ENCODE measurements at places on chromosomes 5 and 9.

DNA sequence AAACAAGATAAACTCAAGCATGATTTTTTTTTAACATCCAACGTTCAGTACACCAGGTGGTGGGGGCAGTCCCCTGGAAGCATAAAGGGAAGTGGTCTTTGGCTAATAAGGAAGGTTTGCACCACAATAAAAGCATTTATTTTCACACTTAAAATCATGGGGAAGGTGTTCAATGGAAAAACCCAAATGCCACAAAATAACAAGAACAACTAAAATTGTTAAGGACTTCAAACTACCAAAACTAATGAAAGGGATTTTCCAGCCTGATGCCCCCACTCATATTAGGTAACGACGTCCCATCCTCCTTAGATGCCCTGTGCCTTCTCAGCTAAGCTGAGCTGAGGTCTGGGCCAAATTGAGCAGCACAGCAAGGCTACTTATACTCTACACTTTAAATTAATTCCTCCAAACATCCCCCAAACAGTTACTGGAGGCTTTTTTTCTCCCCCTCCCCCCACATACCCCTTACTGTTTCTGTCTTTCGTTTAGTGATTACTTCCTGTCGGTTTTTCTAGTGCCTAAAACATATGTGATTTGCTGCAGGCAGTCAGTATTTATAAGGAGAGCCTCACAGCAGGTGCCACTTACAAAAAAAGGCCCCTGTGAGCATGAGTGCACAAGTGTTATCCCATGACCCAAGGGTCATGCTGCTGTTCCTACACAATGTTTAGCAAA, 259.7 kb upstream of the ZNF608 start:
- no peak for DNase-seq

GRCh38 chr9:106218427-106218826, 524.1 kb downstream of the TMEM38B start:
- no peak for DNase-seq

DNA sequence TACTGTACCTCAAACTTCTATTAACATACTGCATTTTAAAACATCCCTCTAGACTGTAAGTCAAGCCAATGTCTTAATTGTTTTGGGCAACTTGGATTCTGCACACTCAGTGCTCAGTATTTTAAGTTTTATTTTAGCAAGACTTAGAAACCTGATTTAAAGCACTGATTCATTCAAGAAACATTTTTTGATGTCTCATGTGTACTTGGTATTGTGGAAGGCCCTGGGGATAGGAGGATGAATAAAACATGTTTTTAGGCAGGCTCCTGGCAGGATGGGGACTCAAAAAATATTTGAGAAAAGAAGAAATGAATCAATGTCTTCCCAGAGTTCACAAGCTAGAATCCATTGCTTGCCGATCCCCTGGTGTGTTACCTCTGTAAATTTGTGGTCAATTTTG, 334.0 kb upstream of the PUM3 start:
- DNase-seq = no peak

DNA sequence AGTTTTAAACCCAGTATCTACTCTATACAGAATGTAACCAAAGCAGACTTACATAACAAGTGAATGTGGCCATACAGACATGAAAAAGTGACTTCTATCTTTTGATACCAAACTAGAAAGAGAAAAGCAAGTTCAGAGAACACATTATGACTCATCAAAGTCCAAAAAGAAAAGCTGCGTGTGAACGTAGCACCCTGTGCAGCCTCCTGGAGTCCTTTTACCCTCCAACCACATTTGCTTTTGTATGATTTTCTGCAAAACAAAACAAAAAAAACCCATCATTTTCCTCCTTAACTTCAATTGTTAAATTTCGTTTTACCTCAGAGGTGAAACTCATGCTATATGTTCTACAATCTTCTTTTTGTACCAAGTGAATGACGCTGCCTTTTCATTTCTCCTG, 2.8 kb upstream of the SMARCA2 start:
- DNase-seq = no peak

DNA sequence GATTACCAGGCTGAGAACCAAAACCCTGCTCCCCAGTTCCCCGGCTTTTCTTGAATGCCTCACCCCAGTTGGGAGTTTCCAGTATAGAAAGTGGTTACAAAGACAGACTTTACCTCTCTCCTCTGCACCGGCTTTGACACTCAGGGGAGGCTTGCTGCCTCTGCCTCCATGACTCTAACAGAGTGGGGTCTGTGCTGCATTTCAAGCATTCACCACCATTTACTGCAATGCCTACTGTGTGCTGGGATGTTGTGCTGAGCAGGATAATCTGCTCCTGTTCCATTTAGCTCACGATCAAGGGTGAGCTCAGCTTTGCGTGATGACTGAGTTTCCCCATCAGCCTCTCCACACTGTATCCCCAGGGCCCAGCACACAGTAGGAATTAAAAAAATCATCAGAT, 39.9 kb upstream of the AKNA start:
- DNase-seq = no peak

DNA sequence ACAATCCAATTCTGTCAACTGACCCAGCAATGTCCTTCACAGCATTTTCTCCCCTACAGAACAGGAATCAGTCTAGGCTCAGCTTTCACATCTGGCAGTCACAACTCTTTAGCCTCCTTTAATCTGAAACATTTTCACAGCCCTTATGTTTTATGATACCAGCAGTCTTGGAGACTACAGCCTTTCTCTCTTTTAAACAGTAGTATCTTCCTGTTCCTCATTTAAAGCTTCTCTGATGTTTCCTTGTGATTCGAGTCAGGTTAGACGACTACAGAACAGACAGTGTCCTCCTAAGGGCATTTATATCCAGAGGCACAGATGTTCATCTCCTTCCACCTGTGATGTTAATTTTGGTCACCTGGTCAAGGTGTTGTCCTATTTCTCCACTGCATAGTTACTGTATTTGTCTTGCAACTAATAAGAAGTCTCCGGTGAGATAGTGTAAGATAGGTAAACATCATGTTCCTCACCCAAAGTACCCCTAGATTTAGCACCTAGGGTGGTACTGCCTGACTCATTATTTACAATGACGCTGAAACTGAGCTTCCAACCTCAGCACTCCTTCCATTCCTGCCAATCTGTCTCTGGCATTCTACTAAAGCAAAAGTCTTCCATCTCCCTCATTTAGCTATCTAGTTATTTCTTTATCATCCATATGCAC, 20.7 kb downstream of the TTC39B start:
- DNase-seq = no peak

- DNase-seq = no peak
Observed at GRCh38 chr5:91848453-91848852, 465.3 kb upstream of the ARRDC3 start.

GRCh38 chr9:69155341-69156030, 18.6 kb upstream of the TJP2 start:
- no peak for DNase-seq

DNA sequence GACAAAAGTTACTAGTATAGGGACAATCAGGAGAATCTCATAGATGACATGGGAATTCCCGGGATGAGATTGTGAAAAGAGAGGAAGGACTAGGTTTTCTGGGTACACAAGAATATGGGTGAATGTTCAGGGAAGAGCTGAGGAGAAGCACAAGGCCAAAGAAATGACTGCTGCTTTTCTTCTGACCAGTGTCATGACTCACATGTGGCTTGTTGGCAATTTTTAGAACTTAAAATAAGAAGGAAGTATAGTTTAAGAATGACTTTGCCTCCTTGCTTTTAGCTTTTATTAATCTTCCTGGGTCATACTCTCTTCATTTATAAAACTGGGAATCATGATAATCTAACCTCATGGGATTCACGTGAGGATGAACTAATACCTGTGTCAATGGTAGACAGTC, 652.4 kb upstream of the MEF2C start:
- no peak for DNase-seq

DNA sequence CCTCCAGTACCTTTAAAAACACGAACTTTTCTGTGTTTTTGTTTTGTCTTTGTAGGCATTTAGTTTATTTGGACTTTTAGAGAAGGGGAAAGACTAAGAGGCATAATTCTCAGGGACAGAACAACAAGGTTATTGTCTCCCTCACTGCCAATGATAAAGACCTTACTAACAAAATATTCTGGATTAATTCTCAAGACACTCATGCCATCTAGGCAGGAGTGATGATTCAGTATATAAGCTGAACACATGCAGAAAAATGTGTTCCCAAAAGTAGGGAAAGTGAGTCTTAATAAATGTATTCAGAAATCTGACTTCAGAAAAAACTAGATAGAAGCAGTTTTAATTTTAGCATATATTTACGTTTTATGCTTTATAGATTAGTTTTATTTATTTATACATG, 17.4 kb upstream of the ASPN start:
- DNase-seq = no peak

DNA sequence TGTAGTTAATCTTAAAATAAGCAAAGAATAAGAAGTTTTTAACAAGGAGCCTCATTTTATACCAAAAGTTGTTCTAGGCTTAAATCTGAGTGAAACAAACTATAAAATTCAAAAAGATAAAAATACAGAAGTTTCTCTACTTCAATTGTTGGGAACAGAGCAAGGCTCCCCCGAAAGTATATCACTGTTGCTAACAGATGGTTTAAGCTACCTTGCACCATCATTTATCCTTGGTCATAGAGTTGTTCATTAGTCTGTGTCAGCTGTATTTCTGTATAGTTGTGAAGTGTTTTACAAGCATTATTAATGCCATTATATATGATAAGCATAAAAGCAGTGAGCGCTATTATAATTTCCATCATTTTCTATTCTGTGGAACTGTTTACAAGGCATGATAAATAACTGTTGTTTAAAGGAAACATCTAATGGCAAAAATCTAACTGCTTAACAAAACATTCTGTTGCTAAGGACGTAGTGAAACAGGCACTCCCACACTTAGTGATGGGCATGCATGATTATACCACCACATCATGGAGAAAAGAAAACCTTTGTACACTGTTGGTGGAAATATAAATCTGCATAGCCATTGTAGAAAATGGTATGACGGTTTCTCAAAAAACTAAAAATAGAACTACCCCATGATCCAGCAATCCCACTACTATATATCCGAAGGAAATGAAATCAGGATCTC, 23.3 kb upstream of the ACO1 start:
- no peak for DNase-seq

GRCh38 chr5:66143473-66144073, 527 bp upstream of the SREK1 start:
- DNase-seq = no peak

DNA sequence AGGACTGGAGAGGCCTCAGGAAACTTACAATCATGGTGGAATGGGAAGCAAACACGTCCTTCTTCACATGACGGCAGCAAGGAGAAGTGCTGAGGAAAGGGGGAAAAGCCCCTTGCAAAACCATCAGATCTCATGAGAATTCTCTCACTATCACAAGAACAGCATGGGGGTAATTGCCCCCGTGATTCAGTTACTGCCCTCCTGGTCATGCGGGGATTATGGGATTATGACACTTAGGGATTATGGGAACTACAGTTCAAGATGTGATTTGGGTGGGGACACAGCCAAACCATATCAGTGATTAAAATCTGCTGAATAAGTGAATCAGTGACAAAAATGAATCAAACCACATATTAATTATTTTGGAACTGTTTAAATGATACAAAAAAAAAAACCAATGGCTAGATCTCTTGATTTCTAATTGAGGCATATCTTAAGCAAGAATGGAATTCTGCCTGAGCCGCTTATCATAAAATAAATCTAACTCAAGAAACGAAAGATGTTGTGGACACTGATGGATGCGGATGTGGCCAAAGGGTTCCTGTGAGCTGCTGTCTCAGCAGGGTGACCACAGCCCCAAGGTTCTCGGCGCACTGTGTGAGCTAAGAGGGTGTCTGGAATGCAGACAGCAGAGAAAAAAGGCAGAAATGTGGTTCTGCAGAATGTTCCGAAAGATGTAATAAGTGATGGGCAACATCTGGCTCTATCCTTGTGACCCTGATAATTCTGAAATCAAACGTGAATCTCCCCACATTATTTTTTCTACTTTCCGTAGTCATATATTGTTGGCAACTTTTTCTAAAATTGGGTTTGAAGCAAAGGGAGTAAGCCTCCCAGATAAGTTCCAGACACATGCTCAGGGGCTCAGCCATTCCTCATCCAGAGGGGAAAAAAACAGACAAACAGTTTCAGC, 107.2 kb upstream of the ICE1 start:
- no peak for DNase-seq

DNA sequence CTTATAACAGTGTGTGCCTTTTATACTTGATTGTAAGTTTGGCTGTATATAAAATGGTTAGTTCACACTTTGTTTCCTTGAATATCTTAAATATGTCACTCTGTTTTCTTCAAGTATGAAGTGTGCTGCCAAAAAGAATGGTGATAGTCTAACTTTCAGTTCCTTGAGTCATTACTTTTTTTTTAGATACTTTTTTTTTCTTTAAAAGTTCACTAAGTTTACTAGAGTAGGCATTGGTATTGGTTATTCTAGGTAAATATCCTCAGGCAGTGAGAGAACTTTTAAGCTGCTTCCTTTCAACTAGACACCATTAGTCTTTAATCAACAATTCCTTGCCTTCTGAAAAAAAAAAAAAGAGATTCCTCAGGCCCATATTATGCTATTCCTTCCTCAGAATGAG, 41.9 kb downstream of the SPEF2 start:
- DNase-seq = no peak

DNA sequence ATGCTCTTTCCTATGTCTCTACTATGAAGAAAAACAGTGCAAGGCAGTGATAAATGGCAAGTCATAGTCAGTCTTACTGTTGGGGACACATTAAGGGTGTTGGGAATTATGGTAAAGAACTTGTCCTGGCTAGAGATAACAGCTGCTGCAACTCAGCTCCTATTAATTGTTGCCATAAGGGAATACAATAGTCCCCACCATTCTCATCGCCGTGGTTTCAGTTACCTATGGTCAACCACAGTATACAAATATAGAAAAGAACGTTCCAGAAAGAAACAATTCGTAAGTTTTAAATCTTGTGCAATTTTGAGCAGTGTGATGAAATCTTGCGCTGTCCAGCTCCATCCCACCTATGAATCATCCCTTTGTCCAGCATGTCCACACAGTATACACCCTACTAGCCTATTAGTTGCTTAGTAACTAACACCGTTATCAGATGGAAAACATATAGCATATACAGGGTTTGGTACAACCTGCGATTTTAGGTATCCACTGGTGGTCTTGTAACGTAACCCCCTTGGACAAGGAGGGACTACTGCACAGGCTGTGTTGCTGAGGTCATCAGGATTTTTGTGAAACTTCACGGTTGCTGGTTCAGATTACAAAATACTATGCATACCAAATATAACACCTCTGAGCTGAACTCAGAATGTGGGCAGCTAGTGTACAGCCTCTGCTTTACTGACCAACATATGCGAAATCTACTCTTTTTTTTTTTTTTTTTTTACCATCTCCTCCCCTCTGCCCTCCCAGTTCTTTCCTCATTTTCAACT, 53.5 kb downstream of the ZFR start:
- DNase-seq = no peak
